Placental pericyte (primary cell): ENCODE measurements at places on chromosomes 7 and 10. TPM values are rescaled to one million over a fixed set of nuclear protein-coding genes. Genes with fewer than 3 reads are reported as not detected.

The CABCOCO1 gene
- 0.14 and 0.22 TPM in 2 replicates for total RNA-seq

The MKI67 gene
- 1.3 and 42.9 TPM in 2 replicates for total RNA-seq

The SFTPD gene
- 0.66 TPM in 1 of 2 replicates, not detected in the other for total RNA-seq

The RASSF4 gene
- total RNA-seq: 3.0 and 3.7 TPM in 2 replicates

The NKX2-3 gene
- not detected in 2 replicates for total RNA-seq

The MDFIC gene
- total RNA-seq: 16.6 and 73.0 TPM in 2 replicates

The LSM8 gene
- total RNA-seq: 23.4 and 24.9 TPM in 2 replicates

The VGF gene
- total RNA-seq: not detected in 2 replicates

The ICA1 gene
- total RNA-seq: 0.43 and 0.88 TPM in 2 replicates

The INHBA gene
- 69.8 and 186 TPM in 2 replicates for total RNA-seq

The SPDYE1 gene
- not detected in 2 replicates for total RNA-seq

The C10orf62 gene
- not detected in 2 replicates for total RNA-seq

The ZNF655 gene
- total RNA-seq: 65.9 and 85.3 TPM in 2 replicates

The HOXA1 gene
- 0.14 TPM in 1 of 2 replicates, not detected in the other for total RNA-seq

The ELOVL3 gene
- 0.66 and 0.72 TPM in 2 replicates for total RNA-seq

The NPC1L1 gene
- under 0.01 TPM in 1 of 2 replicates, not detected in the other for total RNA-seq

The TDRD1 gene
- total RNA-seq: 0.44 TPM in 1 of 2 replicates, not detected in the other

The SP8 gene
- not detected in 2 replicates for total RNA-seq
